AG20443 (cell line): ENCODE measurements at places on chromosomes 3 and 15.

GRCh38 chr15:100972975-100973350 lies 53.8 kb downstream of the LRRK1 start:
- DNase-seq = no peak

- no peak for DNase-seq
Measured at GRCh38 chr3:194219826-194220410, 84.0 kb downstream of the HES1 start.

GRCh38 chr3:88132894-88133293 lies 16.9 kb upstream of the C3orf38 start:
- no peak for DNase-seq

DNA sequence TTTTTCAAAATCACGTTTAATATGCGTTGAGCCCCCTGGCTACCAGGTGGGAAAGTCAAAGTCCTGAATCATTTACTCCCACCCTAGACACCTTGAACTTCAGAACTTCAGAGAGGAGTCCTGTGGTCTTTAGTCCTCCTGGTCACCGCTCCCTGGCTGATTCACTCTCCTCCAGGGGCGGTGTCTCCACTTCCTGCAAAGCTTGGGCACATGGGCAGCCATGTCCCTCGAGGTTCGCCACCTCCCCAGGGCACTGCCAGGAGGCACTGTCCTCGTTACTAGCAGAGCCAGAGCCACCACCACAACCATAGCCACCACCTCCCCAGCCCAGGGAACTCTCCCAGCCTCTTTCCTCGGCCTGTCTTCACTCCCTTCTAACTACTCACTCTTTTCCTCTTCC lies 31.0 kb downstream of the LOXL1 start:
- DNase-seq = no peak

DNA sequence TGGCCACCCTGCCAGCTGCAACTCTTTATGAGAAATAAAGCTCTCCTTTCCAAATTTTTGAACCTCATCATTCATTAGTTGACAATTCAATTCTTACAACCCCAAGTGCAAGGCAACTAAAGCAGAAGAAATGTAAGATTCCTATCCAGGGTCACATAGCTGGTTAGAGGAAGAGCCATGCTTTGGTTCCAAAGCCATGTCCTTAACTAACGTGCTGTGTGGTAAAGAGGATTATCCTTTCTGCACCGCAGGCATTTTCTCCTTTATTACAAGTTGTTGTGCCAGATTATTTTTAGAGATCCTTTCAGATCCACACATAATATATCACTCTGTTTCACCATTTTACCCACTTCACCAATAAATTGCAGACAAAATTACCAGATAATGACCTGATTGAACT lies 36.5 kb downstream of the TM4SF18 start:
- DNase-seq = no peak

GRCh38 chr15:69393831-69394491 lies 20.2 kb upstream of the KIF23 start:
- DNase-seq = no peak

DNA sequence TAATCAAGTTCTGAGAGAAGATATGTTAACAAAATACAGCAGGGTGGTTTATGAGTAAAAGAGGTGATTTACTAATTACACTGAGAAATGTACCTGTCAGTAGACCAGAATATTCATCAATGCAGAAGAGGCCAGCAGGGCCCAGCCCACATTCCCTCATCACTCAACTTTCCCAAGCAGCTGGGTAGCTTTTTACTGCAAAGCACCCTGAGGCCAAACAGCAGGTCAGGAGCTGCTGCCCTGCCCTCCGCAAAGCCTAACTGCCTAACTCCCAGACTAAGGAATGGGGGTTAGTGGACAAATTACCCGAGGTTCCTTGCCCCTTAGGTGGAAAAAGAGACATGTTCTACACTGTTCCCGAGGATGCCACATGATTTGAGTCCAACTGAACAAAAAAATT lies 108.2 kb downstream of the TBL1XR1 start:
- no peak for DNase-seq
